ENCODE measurements at places on chromosomes 4 and X. TPM values are rescaled to one million over a fixed set of nuclear protein-coding genes. Genes with fewer than 3 reads are reported as not detected.

FGF2 gene
- 53.6 TPM for total RNA-seq

ZDHHC9 gene
- total RNA-seq, result 39.7 TPM

SEC24B gene
- 20.2 TPM for total RNA-seq

SEL1L3 gene
- 23.6 TPM for total RNA-seq

ZNF157 gene
- total RNA-seq, result not detected

NDP gene
- not detected for total RNA-seq

EFHC2 gene
- total RNA-seq, result 0.21 TPM

CXCR3 gene
- total RNA-seq, result 0.16 TPM

All from A549 treated with CORT108297 at 1 μM for 4 hours (cell line).